ENCODE measurements at places on chromosomes 6 and 20. TPM values are rescaled to one million over a fixed set of nuclear protein-coding genes. Genes with fewer than 3 reads are reported as not detected.

Gene SYCP2
- total RNA-seq = 0.94 TPM

Gene UNC5CL
- total RNA-seq = 0.40 TPM

Gene CST3
- 971 TPM for total RNA-seq

DNA sequence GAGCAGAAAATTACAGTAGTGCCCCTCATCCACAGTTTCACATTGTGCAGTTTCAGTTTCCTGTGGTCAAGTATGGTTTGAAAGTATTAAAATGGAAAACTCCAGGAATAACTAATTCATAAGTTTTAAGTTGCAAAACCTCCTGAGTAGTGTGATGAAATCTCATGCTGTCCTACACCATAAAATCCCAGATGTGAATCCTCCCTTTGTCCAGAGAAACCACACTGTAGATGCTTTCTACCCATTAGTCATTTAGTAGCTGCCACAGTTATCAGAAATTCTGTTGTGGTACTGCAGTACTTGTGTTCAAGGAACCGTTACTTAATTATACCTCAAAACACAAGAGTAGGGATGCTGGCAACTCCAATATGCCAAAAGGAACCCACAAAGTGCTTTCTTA, 74.7 kb downstream of the PTCHD4 start:
- no peak for DNase-seq

- DNase-seq = no peak
These were observed 19.8 kb downstream of the ADGRF5 start for GRCh38 chr6:46901882-46902314.

GRCh38 chr20:3276680-3277015, 37.7 kb upstream of the SLC4A11 start:
- DNase-seq = no peak

- peak; percentile 39 for DNase-seq
These were observed 24.6 kb downstream of the MANBAL start for GRCh38 chr20:37314099-37314498.

- DNase-seq = no peak
These were observed 348.7 kb downstream of the CD83 start for GRCh38 chr6:14466278-14466677.

GRCh38 chr20:25071734-25072133, 10.2 kb downstream of the VSX1 start:
- DNase-seq = no peak

DNA sequence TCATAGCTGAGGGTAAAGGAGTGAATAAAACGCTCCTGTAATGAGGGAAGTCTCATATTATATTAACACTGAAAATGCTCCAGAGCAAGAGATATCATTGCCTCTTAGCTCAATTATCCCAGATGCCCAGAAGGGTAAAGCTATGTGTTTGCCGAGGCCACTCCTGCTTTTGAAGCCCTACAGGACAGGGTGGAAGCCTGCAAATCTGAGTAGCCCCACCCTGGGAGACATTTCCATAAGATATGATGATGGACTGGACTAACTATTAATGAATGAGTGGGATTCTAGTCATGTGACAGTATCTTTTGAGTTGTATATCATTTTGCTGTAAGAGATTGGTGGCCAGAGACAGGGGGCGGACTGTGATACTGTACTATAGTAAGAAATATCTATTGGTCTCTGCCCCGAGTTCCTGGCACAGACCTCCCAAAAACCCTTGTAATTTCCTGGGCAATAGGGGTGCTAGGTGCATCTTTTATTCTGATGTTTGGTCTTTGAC, 10.5 kb upstream of the SLC22A2 start:
- no peak for DNase-seq

Data from Right ventricle myocardium superior (tissue), 1 donor.